RWPE1 (cell line): ENCODE measurements at places on chromosomes 11 and 22.
A peak's percentile ranks its signal among the peaks of the same experiment; 100 is the strongest.

DNA sequence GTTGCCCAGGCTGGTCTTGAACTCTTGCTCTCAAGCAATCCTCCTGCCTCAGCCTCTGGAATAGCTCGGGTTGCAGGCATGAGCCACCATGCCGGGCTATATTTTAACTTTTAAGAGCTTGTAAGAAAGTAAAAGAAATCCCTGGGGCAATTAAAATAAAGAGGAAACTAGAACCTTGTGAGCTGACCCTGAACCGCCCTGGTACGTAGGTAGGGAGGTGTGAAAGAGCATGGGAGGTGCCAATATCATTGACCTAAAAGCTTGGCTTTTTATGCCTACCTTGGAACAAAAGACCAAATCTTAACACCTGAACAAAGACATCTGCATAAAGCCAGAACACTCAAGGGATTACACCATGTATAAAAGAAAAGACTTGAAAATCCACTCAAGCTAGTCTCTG is 595.1 kb downstream of the SOX6 start:
- no peak for DNase-seq

- DNase-seq = no peak
These were observed 70.1 kb upstream of the MYOD1 start for GRCh38 chr11:17649261-17649660.

DNA sequence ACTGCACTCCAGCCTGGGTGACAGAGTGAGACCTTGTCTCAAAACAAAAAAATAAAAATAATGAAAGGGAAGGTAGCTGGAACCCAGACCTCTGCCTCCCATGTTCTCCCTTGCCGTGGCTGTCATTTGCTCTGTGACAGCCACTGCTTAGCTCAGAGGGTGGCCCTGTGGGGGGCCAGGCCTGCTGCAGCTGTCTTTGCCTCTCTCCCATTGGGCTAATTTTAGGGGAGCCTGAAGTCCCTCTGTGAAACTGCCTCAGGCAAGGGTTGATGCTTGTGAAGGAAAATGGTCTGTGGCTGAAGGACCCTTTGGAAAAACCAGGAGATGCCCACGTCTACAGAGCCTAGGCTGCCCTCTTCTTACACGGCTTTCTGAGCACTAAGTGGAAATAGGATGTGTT is 42.9 kb downstream of the C11orf91 start:
- DNase-seq = no peak

DNA sequence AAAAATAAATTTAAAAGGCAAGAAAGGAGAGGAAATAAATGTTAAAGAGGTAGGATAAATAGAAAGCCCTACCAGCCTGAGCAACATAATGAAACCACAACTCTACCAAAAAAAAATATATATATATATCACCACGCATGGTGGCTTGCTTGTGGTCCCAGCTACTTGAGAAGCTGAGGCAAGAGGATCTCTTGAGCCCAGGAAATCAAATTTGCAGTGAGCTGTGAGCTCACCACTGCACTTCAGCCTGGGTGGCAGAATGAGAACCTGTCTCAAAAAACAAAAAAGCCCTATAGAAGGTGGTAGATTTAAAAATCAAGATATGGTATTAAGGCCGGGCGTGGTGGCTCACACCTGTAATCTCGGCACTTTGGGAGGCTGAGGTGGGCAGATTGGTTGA is 10.5 kb downstream of the NUCB2 start:
- no peak for DNase-seq

DNA sequence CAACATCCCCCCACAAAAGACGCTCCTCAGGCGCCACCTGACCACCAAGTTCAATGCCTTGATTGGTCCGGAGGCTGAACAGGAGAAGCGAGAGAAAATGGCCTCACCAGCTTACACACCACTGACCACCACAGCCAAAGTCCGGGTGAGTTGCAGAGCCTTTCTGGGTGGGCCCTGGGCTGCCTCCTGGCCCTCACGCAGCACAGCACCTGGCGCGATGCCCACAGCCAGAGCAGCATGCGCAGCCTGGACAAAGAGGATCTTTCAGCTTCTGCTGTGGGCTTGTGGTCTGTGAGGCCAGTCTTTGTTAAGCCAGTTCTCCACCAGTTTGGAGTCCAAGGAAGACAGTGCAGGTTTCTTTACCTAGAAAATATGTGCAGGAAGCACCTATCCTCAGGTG is 21.6 kb downstream of the CYB5R2 start:
- DNase-seq = no peak

GRCh38 chr11:121494355-121495099 is 41.8 kb upstream of the SORL1-AS1 start:
- no peak for DNase-seq

DNA sequence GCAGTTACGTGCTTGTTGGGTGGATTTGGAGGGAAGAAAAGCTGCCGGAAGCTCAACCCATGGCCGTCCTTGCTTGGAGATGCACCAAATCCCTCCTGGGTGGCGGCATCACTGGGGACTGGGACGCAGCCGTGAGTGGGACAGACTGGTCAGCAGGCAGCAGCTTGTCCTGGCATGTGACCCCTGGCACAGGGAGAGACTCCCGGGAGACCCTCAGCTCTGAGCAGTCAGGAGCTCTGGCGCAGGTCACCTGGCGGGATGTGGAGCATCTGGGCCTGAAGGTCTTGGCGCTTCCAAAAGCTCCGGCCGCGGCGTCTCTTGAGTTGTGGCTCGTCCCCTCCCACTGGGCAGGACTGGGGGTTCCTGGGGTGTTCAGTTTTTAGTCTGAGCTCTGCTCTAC is 26.3 kb downstream of the PTDSS2 start:
- DNase-seq = no peak

DNA sequence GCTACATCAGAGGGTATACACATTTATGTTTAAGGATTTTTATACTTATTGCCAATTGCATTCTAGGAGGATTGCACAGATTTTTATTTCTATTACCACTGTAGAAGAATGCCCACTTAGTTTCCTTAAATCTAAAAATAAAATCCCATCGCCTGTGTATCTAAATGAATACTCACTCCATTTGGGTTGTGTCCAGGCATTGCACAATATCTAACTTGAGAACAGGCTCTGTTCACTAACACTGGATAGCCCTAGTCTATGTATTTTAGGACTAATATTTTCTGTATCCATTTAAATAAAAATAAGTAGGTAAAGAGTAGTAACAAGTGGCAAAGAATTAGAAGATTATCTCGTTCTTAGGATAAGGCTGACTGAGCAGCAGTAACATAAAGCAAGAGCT is 4.1 kb downstream of the C11orf52 start:
- DNase-seq = no peak

DNA sequence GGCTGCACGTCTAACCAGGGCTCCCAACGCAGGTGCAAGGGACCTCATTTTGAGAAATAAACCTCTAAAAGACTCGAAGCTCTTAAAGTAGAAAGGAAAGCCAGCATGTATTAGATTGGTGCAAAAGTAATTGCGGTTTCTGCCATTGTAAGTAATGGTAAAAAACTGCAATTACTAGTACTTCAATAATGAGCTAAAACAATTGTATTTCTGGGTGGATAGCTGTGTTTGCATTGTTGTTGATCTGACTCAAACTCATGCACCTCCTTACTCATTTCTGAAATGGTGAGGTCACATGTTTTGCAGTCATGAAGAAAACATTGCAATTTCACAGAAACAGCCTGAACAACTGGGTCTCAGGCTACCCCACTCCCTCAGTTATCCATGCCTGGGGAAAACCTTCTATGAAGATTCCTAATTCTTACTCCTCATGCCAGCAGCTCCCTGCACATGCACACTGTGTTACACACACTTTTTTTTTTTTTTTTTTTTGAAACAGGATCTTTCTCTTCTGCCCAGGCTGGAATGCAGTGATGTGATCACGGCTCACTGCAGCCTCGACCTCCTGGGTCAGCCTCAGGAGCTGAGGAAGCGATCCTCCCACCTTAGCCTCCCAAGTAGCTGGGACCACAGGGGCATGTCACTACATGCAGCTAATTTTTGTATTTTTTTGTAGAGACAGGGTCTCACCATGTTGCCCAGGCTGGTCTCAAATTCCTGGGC is 24.6 kb downstream of the VWCE start:
- DNase-seq = no peak

DNA sequence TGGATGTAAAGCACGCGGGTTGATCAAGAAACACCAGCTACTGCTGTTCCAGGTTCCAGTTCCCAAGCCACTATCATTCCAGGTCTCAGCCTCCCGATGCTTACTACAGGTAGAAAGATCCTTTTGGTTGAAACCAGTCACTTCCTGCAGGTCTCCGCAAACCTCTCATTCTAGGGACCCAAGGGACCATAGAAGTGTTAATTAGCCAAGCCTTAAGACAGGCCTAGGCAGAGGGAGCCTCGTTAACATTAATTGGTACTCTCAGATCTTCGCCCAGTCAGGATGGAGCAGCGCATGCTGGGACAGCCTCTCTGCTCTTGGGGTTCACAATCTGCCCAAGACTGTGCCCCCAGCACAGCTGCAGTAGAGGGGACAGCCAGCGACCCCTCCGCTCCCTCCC is 11.2 kb upstream of the OAF start:
- DNase-seq = no peak

DNA sequence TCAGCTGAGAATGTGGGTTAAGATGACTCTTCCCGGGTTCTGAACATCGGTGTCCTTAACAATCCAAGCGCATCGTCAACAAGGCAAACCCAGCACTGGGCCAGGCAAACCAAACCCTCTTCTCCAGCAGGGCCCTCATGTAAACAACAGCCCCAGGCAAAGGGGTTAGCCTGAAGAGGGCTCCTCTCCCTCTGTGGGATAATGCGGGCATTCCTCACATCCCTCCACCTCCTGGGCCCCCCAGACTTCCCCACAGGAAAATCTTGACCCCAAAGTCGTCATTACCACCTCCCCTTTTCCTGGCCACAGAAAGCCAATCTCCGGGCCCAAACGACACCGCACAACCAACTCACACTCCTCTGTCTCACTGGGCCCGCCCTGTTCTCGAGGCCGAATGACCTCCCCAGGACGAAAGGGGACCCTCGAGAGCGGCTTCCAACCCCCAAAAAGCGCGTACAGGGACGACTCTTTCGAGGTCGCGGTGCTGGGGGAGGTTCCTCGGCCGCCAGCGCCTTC is 566 bp downstream of the DDB1 start:
- DNase-seq = peak; percentile 45

GRCh38 chr11:12963051-12963450 is 46.1 kb upstream of the RASSF10 start:
- DNase-seq = no peak

DNA sequence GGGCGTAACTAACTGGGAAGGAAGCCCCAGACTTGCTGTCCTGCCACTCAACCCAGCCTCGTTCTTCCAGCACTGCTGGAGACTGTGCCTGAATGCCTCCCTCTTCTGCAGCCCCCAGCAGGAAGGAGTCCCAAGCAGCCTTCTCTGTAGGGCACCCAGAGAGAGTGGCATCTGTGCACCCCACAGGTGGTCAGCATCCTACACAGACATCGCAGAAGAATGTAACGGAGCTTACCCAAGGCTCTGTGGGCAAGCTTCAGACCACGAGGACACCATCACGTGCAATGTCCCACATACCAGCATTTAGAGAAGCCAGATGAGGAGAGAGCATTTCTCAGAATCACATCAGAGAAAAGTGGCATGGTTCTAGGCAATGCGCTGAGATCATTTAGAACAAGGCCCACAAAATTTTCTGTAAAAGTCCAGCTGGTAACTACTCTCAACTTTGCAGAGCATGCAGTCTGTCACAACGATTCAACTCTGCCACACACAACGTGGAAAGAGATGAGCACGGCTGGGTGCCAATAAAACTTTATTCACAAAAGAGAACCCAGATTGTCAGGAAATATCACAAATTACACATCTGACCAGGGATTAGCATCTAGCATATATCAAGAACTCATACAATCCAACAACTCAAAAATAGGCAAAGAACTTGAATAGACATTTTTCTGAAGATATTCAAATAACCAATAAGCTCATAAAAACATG is 33.4 kb downstream of the SHANK2 start:
- no peak for DNase-seq

- DNase-seq = no peak
These were observed 600.4 kb upstream of the CADM1 start for GRCh38 chr11:116104498-116105174.

DNA sequence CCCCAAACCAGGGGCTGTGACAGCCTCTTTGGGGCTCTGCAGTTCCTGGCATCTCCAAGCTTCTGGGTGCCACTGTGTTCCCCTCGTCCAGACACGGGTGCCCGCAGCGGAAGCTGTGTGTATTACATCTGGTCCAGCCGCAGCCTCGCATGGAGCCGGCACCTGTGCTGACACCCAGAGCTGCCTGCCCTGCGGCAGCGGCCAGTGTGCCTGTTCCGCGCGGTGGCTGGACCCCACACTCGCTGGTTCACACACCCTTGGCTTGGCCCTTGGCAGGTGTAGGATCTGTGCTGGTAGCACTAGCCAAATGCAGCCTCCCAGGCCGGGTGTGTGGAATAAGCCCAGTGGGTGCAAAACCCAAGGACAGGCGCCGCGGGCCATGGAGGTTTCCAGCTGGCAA is 24.5 kb upstream of the RNASEH2C start:
- DNase-seq = no peak

- DNase-seq = peak; percentile 23
These were observed 45.0 kb downstream of the OR4C6 start for GRCh38 chr11:55707029-55707428.

- DNase-seq = peak; percentile 5
These were observed 55.1 kb upstream of the GRK3 start for GRCh38 chr22:25509374-25509791.

DNA sequence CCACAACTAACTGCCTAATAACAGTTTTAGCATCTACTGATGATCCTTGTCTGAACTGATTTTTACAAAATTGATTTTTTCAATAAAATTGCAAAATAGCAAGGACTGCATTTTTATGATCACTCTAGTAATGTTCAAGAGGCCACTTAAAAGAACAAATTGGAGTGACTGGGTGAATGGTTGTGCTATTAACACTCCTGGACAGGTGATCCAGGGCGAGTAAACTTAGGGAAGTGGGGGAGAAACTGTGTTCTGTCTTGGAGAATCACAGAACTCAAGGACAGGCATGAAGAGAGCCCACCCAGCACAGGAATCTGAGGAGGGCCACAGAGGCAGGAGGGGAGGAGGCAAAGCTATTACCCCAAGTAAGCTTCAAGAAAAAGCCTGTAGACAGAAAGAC is 75.8 kb downstream of the SGSM3 start:
- no peak for DNase-seq
